ENCODE measurements at places on chromosomes 11 and 22.

DNA sequence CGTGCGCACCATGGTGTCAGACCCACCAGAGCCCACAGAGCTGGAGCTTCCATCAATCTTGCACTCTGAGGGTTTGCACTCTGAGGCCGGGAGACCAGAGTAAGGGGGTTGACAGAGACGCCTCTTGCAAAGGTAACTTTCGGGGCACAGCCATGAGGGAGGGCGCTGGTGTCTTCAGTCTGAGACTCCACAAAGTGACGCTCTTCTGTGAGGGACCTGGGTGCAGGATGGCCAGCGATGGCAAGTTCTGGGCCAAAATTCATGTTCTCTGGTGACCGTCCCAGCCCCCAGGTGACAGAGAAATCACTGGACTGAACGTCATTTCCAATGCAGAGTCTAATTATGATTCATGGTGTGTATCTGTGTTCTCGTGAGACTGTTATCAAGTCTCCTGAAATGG is 1395.2 kb downstream of the TBC1D22A start:
- no peak for DNase-seq

- DNase-seq: peak; percentile 76
Observed at GRCh38 chr22:23215294-23216241, 35.3 kb downstream of the BCR start.

- no peak for DNase-seq
Observed at GRCh38 chr22:37169947-37170688, 17.9 kb downstream of the C1QTNF6 start.

GRCh38 chr11:99098751-99099150 is 78.0 kb downstream of the CNTN5 start:
- DNase-seq: no peak

DNA sequence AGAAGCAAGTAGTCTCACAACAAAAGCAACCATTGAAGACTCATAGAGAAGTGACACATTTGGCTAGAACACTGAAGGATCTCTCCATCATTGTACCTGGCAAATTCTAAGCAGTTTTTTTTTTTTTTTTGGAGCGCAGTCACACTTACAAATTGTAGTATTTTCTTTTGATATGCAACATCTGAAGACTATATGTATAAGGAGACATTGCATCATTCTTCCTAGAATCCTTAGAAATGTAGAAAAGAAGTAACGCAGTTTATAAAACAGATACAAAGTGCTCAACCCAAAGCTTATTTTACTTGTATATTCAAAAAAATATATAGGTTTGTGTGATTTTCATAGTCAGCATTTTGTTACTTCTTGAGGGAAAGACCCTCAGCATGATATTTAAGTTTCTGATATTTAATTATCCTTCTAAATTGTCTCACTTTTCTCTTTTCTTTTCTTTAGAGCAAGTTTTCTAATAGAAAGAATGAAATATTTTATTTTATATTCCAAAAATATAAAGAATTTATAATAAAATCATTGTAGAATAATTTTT is 20.0 kb downstream of the KDM4D start:
- no peak for DNase-seq

DNA sequence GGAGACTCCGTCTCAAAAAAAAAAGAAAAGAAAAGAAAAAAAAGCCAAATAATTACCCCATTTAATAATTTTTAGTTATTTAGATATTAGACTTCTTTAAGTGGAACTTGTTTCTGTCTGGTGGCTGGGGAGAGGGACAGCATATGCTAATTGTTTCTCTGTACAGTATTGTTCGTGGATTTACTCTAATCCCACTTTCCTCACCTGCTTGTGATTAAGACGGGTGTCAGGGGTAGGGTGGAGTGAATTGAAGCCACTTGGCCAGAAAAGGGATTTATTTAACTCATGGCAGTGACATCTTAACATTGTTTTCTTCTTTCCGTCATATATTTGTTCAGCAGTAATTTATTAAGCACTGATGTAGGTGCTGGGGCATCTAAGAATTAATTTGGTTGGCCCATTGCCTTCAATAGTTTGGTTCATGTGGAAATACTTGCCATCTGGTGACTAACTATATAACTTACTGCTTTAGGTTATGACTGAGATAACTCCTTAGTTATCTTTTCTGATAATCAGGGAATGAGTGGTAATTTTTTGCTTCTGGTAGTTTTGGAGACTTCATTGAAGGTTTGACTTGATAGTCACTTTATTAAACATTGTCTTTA is 4.6 kb downstream of the TNRC6B start:
- no peak for DNase-seq

DNA sequence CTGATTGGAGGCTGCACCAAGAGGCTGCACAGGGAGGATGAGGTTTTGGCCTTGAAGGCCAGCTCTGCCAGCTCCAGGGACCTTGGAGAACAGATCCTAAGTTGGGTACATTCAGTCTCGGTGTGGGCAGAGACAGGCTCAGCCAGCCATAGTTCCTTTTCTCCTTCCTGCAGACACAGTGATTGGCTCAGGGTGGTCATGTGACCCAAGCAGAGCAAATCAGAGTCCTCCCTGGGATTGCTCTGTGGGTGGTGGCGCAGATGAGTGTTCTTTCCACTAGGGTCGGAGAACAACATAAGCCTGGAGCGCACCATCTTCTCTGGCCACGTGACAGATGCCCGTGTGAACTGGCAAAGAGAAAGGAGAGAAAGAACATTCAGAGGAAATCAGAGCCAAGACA is 47.1 kb upstream of the CCND1 start:
- no peak for DNase-seq

- DNase-seq: no peak
Observed at GRCh38 chr11:96412761-96413381, 23.1 kb downstream of the JRKL start.

- no peak for DNase-seq
Observed at GRCh38 chr11:69200331-69201065, 44.8 kb downstream of the SMIM38 start.

DNA sequence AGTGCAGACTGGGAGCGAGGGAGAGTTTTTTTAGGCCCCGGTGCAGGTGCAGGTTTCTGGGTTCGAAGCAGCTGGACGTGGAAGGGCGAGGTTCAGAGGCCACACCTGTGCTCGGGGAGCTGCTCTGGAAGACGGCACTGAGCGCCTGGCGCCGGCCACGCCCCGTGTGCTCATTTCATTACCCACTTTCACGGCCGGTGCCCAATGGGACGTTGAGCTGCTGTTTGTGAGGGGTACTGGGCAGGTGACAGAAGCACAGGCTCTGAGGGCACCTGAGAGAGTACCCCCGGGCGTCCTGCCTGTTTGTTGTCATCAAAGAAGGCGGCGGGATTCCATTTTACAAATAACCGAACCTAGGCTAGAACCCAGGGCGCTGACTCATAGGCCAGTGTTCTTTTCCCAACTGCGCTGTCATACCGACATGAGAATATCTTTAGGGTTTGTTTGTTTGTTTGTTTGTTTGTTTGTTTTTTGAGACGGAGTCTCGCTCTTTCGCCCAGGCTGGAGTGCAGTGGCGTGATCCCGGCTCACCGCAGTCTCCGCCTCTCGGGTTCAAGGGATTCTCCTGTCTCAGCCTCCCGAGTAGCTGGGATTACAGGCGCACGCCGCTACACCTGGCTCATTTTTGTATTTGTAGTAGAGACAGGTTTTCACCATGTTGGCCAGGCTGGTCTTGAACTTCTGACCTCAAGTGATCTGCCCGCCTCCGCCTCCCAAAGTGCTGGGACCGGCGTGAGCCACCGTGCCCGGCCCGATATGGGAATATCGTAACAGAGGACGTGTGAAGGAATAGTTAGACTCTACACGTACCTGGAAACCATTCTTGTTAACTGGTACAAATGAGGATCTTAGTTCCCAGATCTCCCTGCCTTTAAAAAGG is 16.6 kb upstream of the SPTBN2 start:
- DNase-seq: no peak
